ENCODE measurements at places on chromosomes 6 and 20.

GRCh38 chr20:50518270-50518721 lies 8.1 kb downstream of the PTPN1 start:
- DNase-seq, result no peak

DNA sequence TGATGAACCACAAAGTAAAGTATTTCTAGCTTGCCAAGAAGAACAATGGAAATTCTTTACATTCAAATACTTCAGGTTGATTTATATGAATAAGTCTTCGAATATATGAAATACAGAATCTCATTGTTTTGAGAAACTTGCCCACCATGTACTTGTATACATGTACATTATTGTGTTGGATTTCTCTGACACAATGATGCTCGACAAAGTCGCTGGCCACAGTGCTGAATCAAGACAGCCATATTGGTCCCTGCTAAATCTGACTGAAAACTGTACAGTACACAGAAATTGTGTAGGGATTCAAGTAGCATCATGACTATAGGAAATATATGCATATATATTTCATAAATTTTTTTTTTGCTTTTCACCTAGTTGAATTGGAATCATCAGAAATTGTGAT lies 13.1 kb upstream of the LIN28B start:
- no peak for DNase-seq

GRCh38 chr6:48116699-48117645 lies 6.0 kb upstream of the PTCHD4 start:
- DNase-seq, result no peak

GRCh38 chr20:25066386-25066785 lies 8.4 kb upstream of the ACSS1 start:
- DNase-seq, result no peak

GRCh38 chr20:6959900-6960312 lies 192.4 kb downstream of the BMP2 start:
- DNase-seq, result no peak
